ENCODE measurements at places on chromosomes 3 and 15.

GRCh38 chr3:42062464-42062863, 28.7 kb upstream of the TRAK1 start:
- no peak for DNase-seq

- no peak for DNase-seq
Measured at GRCh38 chr15:101723171-101723873, 951 bp downstream of the TARS3 start.

DNA sequence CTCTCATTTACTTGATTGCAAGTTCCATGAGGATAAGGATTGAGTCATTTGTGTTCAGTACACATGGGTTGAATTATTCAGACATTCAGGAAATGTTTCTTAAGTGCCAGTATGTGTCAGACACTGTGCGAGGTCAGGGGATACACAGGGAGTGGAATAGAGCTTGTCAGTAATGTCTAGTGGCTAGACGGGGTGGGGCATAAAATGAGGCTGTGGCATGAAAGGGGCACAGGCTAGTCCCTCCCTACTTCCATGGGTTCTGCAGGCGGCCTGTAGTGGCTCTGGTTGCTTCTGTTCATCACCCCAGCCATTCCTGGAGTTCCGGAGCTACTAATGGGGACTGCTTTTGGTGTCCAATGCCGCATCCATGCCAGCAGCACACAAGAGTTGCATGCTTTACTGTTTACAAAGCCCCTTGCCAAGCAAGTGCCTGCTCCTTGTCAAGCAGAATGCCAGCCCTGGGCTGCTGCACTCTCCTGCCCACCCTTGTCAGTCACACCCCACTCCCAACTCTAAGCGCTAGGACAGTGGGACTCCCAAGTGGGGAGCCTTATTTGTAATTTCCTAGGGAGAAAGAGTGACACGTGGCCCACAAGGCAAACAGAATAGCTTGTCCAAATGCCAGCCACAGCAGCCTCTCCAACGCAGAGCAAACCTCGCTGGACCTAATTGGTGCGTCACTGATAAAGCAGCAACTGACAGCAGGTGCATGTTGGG, 70.8 kb downstream of the RAB11A start:
- no peak for DNase-seq

- no peak for DNase-seq
Measured at GRCh38 chr3:150793641-150794040, 30.7 kb upstream of the SIAH2 start.

GRCh38 chr3:160381470-160381869, 17.6 kb downstream of the IFT80 start:
- no peak for DNase-seq

DNA sequence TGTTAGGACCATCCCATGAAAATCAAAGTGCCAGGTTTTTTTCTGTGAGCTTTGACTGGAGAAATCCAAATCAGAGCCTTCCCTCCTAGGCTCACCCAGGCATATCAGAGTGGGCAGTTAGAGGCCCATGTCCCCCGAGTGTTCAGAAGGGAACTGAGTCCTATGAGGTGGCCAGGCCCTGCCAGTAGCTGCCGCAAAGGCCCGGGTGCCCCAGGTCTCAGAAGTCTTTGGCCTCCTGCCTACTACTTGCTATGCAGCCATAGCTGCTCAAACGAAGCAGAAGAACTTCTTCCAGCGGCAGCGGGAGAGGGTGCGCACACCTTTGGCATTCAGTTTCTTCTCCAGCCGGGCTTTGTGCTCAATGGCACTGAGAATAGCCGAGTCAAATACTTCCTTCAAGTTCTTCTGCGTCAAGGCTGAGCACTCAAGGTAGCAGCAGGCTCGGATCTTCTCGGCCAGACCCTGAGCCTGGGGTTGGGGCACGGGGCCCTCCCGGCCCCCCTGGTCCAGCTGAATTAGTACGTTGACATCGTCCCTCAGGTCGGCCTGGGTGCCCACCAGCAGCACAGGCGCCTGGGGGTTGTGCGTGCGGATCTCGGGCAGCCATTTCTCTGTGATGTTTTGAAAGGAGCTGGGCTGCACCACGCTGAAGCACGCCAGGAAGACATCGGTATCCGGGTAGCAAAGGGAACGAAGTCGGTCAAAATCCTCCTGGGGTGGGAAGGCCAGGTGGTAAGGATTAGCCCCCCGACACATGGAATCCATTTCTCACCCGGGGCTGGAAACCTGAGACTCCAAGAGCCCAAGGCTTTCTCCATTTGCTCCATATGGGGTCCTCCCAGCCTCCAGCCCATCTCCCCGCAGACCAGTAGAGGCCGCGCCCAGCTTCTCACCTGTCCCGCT, 992 bp downstream of the RHOV start:
- DNase-seq, result no peak

DNA sequence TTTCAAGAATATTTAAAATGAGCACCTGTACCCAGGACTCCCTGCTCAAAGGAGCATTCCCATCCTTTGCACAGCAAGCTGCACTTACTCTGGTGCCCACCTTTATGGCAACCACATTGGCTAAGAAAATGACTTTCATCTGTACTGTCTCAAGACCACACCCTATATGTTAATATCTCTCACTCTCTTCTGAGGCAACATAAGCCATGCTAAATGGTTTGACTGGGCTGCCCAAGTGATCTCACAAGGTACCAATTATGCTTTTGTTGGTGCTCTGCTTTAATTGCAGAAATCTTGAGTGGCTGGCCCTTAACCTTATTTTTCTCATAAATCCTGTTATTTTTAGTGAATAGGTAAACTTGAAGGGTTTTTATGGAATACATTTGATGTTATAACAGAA, 17.7 kb downstream of the RYK start:
- DNase-seq, result no peak

GRCh38 chr3:18438586-18438985, 13.4 kb upstream of the SATB1 start:
- no peak for DNase-seq

DNA sequence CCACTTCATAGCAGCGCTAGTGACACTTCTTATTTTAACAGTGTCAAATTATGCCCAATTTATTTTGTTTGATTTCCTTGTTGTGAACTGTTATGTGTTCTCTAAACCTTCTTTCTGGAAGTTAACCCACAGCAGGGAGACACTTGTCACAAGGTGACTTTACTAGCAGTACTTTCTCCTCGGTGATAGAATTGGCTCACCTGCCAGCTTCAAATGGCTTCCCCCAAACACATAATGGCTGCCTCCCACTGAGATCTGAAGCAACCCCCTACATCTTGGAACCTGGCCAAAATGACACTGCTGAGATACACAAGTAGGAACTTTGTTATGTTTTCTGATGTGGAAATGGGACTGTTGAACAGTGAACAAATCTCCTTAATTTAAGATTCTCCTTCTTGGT, 238.8 kb upstream of the DPH6 start:
- DNase-seq, result no peak

- DNase-seq, result no peak
Measured at GRCh38 chr3:105431200-105431599, 64.5 kb downstream of the ALCAM start.

- no peak for DNase-seq
Measured at GRCh38 chr3:144839991-144840390, 868.4 kb downstream of the DIPK2A start.

- DNase-seq, result no peak
Measured at GRCh38 chr3:101384426-101384825, 64.1 kb upstream of the IMPG2 start.

DNA sequence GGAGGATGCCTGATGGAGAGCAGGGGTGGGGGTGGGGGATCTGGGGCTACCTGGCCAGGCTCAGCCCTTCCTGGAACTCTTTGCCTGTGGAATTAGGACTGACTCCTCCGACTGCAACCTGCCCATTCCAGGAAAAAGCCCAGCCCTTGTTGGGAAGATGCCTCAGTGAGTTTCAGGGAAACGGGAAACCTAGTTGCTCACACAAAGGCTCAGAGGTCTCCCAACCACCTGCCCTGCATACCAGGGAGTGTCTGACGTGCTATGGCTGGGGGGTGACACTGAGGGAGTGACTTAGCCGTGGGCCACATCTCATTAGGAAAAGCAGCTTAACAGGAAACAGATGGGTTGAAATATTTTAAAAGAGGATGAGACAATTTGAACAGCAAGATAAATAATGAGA, 27.9 kb downstream of the CYP8B1 start:
- no peak for DNase-seq

GRCh38 chr3:135907422-135908165, 57.9 kb upstream of the PPP2R3A start:
- DNase-seq, result no peak

- no peak for DNase-seq
Measured at GRCh38 chr3:143060906-143061305, 58.7 kb upstream of the CHST2 start.

DNA sequence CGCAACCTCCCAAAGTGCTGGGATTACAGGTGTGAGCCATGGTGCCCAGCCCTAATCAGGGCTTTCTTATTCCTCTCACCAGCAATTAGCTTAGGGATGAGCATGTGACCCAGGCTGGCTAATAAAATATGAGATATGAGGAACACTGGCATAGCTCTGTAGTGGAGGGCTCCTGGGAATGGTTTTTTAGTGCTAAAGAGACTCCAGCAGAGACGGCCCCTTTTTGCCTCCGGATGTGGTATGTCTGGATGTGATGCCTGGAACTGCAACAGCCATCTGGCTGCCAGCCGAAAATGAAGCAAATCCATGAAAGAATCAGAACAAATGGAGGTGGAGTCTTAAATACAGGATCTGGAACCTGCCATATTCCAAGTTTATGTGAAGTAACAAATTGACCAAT, 69.1 kb upstream of the MAGI1 start:
- DNase-seq, result no peak

GRCh38 chr3:150014782-150015181, 44.1 kb upstream of the PFN2 start:
- DNase-seq, result no peak

GRCh38 chr15:27853624-27854455, 245.3 kb downstream of the OCA2 start:
- DNase-seq, result no peak

- no peak for DNase-seq
Measured at GRCh38 chr3:12132881-12133280, 25.8 kb downstream of the TIMP4 start.
